ENCODE measurements at places on chromosomes 6 and 20. TPM values are rescaled to one million over a fixed set of nuclear protein-coding genes. Genes with fewer than 3 reads are reported as not detected.

LY6G6C gene
- total RNA-seq = not detected

BMP7 gene
- total RNA-seq = not detected

ADTRP gene
- total RNA-seq = 0.76 TPM

SMOC2 gene
- not detected for total RNA-seq

PFDN6 gene
- 35.5 TPM for total RNA-seq

SLC16A10 gene
- total RNA-seq = not detected

PCK1 gene
- not detected for total RNA-seq

TUBB2B gene
- total RNA-seq = 3.4 TPM

SLC22A2 gene
- total RNA-seq = not detected

MAS1 gene
- not detected for total RNA-seq

ASCC3 gene
- total RNA-seq = 111 TPM

TMEM14C gene
- 63.4 TPM for total RNA-seq

ADGB gene
- not detected for total RNA-seq

FLOT1 gene
- total RNA-seq = 94.0 TPM

TBX18 gene
- 31.0 TPM for total RNA-seq

DUSP15 gene
- 0.57 TPM for total RNA-seq

SLC26A8 gene
- not detected for total RNA-seq

RIPOR2 gene
- 1.1 TPM for total RNA-seq

SLC44A4 gene
- total RNA-seq = 0.06 TPM

CRIP3 gene
- total RNA-seq = not detected

GSTA4 gene
- total RNA-seq = 7.9 TPM

IFT52 gene
- total RNA-seq = 25.6 TPM

TTLL9 gene
- total RNA-seq = 0.16 TPM

EFCAB8 gene
- total RNA-seq = under 0.01 TPM

KCNK5 gene
- total RNA-seq = not detected

OOEP gene
- not detected for total RNA-seq

PRPH2 gene
- total RNA-seq = 0.49 TPM

SRMS gene
- total RNA-seq = not detected

FNDC1 gene
- under 0.01 TPM for total RNA-seq
